ENCODE measurements at places on chromosomes 7 and 10.

- no peak for DNase-seq
Measured at GRCh38 chr7:143216151-143216550, 5.7 kb upstream of the TAS2R40 start.

- peak; percentile 68 for DNase-seq
Measured at GRCh38 chr10:7475046-7475911, 64.4 kb upstream of the SFMBT2 start.

DNA sequence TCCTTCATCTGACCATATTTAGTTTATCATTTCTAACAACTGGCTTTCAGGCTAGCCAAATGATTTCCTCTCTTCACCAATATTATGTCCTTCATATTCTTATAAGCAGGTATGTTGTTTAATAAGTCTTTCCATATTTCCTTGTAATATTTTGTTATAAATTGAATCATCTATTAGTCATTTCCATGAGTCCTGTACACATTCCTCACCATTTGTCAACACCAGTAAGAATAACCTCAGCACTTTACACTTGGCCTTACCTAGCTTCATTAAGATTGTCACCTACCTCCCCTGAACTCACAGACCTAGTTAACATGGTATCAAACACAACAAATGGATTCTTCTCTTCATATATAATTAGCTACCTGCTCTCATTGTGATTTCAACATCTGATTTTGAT is 282.3 kb downstream of the SEMA3D start:
- DNase-seq = peak; percentile 18

DNA sequence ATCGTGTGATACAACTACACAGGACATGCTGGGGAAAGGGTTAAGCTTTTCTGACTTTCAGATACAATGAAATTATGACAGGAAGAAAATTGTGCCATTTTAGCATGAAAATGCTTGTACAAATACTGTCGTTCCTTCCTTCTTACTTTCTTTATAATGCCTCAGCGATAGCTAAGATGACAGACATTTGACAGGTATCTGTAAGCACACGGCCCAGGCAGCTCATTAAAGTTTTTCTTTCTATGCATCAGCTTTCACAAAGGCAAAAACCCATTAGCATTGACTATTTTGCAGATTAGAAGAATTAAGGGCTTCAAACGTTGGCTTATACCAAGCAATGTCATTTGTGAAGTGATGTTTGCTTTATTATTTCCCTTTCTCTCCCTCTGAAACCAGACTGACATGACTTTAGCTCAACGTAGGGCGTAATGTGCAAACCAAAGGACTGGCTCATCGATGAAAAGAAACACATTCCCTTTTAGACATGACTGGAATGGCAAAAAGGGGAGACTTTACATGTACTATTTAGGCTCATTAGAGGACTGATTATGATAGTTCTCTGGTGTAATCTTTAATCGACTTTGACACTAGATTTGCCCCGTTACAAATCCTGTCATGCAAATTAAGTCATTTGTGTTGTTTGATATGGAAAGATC is 258.4 kb upstream of the SP8 start:
- no peak for DNase-seq

DNA sequence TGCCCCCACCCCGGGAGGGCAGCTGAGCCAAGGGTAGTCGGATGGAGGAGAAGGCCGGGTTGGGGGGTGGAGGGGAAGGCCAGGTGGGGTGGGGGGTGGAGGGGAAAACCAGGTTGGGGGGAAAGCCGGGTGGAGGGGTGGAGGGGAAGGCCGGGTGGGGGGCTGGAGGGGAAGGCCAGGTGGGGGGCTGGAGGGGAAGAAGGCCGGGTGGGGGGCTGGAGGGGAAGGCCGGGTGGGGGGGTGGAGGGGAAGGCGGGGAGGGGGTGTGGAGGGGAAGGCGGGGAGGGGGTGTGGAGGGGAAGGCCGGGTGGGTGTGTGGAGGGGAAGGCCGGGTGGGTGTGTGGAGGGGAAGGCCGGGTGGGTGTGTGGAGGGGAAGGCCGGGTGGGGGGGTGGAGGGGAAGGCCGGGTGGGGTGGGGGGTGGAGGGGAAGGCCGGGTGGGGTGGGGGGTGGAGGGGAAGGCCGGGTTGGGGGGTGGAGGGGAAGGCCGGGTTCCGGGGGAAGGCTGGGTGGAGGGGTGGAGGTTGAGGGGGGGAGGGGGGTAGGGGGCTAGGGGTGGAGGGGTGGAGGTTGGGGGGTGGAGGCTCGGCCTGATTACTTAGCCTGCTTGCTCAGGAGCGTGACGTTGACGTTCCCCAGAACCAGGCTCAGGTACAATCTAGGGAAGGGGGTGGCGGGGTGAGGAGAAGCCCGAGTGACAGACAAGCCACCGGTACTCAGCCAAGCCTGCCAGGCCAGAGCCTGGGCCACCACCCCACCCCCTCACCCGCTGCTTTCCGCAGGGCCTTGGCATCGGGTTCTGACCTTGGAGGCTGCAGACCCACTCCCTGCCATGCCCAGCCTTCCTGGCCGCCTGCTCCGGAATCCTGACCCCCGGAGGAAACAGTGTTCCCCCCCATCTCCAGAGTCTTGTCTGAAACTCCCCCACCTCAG is 5.6 kb downstream of the TMEM120A start:
- no peak for DNase-seq

DNA sequence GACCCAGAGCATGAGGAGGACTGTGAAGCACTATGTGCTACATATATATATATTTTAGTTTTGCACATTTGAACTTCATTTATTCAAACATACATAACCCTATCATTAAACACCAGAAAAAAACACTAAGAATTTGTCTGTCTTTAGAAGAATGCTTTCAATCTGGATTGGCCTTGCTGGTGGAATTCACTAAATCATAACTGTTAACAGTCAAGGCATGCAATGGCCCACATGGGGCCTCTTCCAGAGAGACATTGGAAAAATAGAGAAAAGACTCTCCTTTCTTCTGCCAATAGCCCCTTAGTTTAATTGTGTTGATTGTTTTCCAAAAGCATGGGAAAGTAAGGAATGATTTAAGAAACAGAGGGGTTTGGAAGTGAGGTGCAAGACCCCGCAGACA is 77.9 kb downstream of the MRPL32 start:
- no peak for DNase-seq

DNA sequence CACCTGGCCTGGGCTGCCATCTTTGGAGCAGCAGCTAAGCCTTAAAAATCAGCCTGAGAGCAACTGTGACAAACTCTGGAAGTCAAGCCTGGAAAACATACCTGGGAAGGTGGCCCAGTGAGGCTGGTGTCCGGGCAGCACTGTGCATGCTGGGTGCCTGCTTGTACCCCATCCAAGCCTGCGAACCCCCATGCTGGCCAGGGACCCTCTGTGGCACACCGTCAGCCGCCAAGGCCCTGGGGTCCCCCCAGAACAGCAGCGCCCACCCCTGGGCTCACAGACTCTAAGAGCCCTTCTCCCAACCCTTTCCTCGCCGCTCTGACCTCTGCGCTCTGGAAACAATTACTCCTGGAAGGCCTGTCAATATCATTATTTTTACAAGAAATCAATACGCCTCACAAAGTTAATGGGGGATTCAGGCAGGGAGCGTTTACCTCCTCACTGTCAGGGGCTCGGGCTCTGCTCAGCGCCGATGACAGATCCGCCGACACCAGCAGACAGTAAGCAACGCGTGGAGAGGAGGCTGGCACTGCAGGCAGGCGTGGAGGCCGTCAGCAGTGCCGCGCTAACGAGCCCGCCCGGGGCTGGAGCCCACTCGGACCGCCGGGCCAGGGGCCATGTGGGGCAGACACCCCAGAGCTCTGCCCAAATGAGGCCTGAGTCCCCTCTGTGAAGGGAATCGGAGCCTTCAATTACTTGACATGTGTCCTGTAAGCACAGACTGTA is 54.4 kb downstream of the EBF3 start:
- DNase-seq = no peak

DNA sequence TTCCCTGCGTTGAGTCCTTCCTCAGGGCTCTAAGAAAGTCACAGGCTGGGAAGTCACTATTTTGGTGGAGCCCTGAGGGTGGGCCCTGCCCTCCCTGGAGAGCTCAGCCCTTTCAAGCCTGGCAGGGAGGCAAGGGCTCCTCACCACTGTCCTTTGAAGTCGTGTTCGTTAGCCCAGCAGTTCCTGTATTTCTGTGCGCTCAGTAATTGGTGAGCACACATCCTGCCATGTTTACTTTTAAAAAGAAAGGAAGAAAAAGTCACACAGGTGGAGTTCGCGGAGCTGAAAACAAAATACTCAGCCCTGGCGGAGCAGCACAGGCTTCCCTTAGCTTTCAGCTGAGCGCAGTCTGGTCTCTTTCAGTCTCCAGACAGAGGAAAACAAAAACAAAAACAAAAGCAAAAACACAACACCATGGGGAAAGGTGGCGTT is 37.1 kb downstream of the PRKCQ start:
- no peak for DNase-seq

GRCh38 chr7:24025094-24025493 is 258.9 kb upstream of the NPY start:
- DNase-seq = no peak

- DNase-seq = peak; percentile 90
Measured at GRCh38 chr7:100100420-100101015, 679 bp downstream of the MCM7 start.

DNA sequence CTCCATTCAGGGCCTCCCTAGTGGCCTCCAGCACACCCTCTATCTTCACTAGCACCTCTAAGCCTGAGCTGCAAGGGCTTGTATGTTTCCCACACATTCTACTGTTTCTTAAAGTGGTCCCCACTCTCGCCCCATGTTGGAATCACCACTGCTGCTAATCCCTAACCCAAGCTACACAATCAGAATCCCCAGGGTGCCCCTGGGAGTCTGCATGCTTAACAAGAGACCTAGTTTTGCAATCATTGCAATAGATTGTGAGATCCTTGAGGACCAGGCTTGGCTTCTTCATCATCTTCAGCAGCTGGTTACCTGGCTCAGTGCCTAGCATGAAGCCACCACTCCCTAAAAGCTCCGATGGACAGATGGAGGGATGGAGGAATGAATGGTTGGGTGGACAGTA is 113.9 kb downstream of the MYOF start:
- DNase-seq = no peak

DNA sequence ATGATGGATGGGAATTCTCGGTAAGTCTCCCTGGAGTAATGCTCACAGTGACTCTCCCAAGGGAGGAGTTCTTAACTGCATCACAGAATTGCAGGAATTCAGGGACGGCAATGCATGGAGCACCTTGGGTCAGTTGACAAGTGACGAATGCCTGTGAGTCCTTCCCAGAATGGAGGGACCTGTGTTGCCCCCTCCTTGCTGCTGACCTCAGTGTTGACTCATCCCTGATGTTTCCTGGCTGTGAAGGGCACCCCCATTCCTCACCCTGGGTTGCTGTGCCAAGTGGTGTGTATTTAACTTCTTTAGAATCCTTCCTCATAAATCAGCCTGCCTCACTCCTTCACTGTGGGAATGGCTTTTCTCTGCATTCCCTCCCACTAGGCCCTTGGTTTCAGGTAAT is 98.9 kb downstream of the LRMDA start:
- DNase-seq = peak; percentile 83

GRCh38 chr10:97468162-97468561 is 22.2 kb downstream of the ZDHHC16 start:
- no peak for DNase-seq

DNA sequence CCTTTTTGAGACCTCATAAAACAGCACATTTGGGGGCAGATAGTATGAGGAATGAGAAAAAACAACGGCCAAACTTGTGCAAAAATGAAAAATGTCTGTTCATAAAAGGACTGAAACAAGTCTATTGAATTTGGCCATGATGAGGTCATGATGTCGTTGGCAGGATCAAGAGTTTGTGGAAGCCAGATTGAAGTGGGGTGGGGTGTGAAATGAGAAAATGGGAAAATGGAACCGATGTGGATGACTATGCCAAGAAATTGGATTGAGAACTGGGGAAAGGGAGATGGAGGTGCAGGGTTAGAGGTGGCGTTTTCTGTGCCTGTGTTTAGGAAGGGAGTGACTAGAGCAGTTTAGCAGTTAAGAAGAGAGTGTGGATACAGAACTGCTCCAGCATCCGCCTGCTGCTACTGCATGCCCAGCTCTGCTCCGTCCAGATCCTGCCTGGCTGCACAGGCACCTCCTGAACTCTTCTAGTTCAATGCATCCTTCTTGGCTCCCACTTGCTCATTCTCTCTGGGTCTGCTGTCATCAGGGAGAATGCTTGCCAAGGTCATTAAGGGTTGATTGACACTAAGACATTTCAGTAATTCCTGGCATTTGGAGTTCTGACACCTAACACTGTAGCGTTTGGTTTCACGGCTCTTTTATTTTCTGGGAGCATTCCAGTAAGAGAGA is 111.9 kb downstream of the GALNT17 start:
- no peak for DNase-seq
